ENCODE measurements at places on chromosomes 4 and X.
A peak's percentile ranks its signal among the peaks of the same experiment; 100 is the strongest.

GRCh38 chr4:74357965-74358364, 7.0 kb upstream of the EREG start:
- DNase-seq = no peak

DNA sequence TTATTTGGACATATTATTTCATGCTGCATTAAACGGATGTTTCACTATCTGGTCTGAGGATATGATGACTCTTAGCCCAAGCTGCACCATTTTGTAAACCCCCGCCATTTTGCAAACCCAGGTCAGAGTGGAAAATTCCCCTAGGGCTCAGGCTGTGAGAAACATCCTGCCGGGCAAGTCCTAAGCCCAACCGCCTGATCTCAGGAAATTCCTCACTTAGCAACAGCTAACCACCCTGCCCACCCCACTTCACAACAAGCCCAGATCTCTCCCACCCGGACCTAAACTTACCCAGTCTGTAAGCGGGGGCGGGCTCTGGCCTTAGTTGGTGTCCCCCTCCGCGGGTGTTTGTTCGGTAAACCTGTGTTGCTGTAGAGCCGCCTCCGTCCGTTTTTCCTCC, 2747.1 kb downstream of the PCDH7 start:
- no peak for DNase-seq

DNA sequence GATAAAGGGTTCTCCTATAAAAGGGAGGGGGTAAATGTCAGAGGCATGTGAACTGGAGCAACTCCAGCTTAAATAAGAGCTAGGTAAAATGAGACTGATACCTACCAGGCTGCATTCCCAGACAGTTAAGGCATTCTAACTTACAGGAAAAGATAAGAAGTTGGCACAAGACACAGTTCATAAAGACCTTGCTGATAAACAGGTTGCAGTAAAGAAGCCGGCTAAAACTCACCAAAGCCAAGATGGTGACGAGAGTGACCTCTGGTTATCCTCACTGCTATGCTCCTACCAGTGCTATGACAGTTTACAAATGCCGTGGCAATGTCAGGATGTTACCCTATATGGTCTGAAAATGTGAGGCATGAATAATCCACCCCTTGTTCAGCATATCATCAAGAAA, 13.1 kb upstream of the SULT1B1 start:
- no peak for DNase-seq

- no peak for DNase-seq
These were observed 759.2 kb downstream of the DMD start for GRCh38 chrX:32451954-32452695.

DNA sequence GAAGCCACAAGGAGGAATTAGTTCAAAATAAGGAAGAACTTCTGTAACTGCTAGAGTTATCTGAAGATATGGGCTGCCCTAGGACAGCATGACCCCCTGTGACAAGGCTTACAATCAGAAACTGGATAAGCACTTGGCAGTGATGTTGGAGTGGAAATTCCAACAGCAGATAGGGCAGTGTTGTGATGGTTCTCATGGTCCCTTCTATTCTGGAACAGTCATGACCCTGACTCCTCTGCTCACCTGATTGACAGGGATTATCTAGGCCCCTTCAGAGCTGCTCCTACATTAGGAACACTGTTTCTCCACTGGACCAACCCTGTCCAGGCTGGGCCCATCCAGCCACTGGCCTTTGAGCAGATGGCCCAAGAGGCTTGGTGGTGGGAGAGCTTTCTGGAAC, 17.9 kb downstream of the NALF2 start:
- no peak for DNase-seq

- DNase-seq = no peak
These were observed 191.8 kb downstream of the BCOR start for GRCh38 chrX:39905946-39906345.

GRCh38 chrX:74449937-74450330, 28.6 kb downstream of the SLC16A2 start:
- no peak for DNase-seq

DNA sequence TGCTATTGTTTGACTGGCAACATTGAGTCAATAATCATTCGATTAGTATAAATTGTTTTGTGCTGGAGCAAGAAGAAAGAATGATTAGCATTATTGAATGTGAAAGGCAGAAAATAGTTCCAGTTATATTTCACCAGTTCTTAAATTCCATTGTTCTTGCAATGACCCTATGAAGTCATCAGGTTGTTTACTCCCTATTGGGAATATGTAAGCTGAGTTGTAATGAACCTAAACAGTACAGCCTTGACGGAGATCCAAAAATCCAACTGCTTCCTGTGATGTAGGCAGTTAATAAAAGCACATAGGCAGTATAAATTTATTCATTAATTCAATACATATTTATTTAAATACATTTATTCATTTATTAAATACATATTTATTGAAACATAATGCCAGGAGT, 947.5 kb downstream of the PCDH7 start:
- no peak for DNase-seq

- DNase-seq = peak; percentile 65
These were observed 75.1 kb downstream of the PRKX start for GRCh38 chrX:3638280-3638873.

DNA sequence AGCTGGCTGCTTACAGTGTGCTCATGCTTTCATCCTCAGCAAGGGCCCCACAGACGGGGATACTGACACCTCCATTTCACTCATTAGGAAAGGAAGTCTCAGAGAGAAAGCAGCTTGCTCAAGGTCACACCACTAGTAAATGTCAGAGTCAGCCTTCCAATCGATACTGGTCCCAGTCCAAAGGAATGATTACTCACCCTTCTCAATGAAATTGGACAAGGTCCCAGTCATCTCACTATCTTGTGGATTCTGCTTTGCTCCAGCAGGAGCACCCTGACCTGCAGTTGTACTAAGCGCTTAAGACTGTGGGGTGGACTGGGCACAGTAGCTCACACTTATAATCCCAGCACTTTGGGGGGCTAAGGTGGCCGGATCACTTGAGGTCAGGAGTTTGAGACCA, 132.2 kb upstream of the SLC34A2 start:
- DNase-seq = no peak

DNA sequence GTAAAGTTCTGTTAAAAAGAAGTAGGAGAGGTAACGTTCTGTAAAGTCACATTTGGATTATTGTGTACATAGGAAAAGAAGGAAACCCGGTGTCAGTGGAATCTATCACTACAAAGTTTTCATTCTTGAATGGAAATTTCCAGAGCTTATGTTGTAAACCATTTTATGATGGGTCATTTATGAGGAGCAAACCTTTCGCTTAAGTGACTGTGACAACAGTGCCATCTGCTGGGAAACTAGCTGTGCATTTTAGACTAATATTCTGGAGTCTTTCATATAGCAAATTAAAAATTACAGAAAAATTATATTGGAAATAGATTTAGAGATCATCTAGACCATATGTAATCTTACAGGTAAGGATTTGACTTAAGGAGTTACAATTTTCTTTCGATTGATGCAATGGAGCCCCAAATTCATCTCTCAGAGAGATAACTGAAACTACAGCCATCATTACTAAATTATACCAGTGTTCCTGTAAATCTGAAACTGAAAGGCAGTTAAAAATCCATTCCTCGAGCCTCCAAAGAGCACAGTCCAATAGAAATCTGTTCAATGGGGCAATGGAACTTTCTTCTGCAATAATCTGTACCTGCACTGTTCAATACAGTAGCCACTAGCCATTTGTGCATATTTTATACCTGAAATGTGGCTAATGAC, 26.9 kb downstream of the ASB9 start:
- DNase-seq = peak; percentile 69

DNA sequence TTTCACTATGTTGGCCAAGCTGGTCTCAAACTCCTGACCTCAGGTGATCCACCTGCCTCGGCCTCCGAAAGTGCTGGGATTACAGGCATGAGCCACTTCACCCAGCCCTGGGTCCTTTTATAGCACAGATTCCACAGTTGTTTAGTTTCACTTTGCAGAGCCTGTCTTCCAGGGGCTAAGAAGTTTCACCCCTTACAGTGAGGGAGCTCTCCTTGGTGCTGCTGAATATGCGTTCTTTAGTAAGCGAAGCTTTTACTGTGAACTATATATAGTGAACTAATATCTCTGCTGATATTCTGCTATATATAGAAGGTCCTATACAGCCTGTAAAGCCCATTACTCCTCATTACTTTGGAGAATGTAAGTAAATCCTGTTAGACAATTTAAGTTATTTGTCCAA, 4.2 kb downstream of the TCEAL6 start:
- peak; percentile 46 for DNase-seq

- peak; percentile 92 for DNase-seq
These were observed 41.4 kb upstream of the RASSF6 start for GRCh38 chr4:73661646-73662119.

DNA sequence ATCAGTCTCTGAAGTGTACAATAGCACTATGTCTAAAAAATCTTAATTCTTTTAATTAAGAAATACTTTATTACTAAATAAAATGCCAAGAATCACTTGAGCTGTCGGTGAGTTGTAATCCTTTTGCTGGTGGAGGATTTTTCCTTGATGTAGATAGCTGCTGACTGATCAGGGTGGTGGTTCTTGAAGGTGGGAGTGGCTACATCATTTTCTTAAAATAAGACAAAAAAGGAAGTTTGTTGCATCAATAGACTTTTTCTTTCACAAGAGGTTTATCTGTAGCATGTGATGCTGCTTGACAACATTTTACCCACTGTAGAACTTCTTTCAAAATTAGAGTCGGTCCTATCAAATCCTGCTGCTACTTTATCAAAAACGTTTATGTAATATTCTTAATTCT, 68.8 kb upstream of the ZC4H2 start:
- no peak for DNase-seq

- no peak for DNase-seq
These were observed 13.4 kb downstream of the ZAR1 start for GRCh38 chr4:48503233-48504025.

DNA sequence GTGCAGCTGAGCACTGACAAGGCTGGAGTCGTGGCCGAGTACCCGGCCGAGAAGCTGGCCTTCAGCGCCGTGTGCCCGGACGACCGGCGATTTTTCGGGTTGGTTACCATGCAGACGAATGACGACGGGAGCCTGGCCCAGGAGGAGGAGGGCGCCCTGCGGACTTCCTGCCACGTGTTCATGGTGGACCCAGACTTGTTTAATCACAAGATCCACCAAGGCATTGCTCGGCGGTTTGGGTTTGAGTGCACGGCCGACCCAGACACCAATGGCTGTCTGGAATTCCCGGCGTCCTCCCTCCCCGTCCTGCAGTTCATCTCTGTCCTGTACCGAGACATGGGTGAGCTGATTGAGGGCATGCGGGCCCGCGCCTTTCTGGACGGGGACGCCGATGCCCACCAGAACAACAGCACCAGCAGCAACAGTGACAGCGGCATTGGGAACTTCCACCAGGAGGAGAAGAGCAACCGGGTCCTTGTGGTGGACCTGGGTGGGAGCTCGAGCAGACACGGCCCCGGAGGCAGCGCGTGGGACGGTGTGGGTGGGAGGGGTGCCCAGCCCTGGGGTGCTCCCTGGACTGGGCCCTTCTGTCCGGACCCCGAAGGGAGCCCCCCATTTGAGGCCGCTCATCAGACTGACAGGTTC, 24.3 kb downstream of the RGS12 start:
- no peak for DNase-seq

GRCh38 chr4:99324979-99325378, 3.8 kb upstream of the ADH1B start:
- no peak for DNase-seq

- DNase-seq = no peak
These were observed 28.8 kb upstream of the FGF13 start for GRCh38 chrX:138740341-138740740.

- DNase-seq = peak; percentile 18
These were observed 148.8 kb upstream of the MID1 start for GRCh38 chrX:10769195-10769594.

GRCh38 chr4:154024097-154024694, 235.3 kb upstream of the SFRP2 start:
- peak; percentile 5 for DNase-seq

DNA sequence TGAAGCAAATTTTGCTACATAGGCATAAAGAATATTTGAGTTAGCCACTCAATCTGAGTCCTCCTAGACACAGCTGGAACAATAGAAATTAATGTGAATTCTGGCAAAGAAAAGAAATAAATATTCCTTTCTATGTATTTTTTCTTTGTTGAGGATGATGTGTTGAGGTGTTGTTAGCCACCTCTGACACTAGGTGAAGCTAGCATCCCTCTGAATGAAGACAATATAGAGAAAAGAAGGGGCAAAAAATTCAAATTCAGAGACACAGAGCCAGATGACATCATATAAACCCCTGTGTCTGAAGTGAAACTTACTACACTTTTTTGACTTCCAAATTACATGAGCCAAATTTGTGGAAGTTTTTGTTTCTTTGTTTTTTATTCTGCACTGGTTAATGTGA, 34.6 kb upstream of the TMPRSS11D start:
- DNase-seq = no peak

GRCh38 chrX:115427861-115428410, 133.0 kb upstream of the PLS3 start:
- no peak for DNase-seq

GRCh38 chr4:175106301-175106700, 188.1 kb downstream of the ADAM29 start:
- DNase-seq = no peak

GRCh38 chr4:189988877-189989431, 38.1 kb downstream of the FRG2 start:
- DNase-seq = no peak

DNA sequence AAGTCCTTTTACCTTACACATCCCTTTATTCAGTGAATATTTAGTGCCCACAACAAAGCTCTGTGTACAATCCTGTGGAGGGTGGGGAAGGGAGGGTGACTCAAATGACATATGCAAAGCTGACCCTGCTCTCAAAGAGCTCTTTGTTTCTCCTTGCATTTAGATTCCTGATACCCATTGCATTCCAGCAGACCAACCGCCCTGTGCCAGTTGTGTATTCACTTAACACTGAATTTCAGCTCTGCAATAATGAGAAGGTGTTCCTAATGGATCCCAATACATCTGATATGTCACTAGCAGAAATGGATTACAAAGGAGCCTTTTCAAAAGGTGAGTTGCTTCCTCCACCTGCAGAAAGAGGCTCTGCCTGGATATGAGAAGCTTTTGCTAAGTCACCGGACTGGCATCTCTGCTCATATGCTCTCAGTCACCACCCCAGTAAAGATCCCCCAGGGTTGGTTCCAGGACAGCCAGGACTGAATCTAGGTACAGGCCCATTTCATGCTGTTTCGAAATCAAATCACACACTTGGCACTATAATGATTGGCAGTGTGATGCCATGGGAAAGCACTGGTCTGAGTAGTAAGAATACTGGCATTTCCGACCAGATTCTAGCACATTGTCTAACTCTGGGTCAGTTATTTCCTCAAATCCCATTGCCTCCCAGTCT, 17.1 kb upstream of the ANXA3 start:
- no peak for DNase-seq

- no peak for DNase-seq
These were observed 101.9 kb downstream of the FAM53A start for GRCh38 chr4:1582227-1582626.

DNA sequence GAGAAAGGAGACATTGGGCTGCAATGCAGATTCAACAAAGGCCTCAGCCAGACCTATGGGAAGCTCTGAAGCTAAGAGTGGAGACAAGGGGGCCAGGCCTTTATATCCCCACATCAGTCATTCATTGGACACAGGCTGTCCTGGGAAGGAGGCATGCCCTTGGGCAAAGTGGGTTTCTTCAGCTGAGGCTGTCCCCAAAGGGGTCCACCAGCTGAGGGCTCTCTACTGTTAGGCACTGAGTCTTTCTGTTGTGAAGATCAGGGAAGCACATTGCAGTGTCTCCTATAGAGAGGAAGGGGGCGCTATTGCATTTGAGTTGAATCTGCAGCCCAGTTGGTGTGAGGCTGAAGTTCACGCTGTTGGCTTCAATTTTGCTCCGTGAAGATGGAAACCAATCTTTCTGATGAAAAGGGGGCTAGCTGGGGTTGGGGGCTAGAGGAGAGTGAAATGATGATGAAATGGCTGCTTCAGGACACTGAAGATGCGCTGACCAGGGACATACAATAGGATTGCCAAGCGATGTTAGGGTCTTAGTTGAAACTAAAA, 48.0 kb downstream of the SLC25A5 start:
- DNase-seq = peak; percentile 73
